ENCODE measurements at places on chromosomes 12 and 14.

DNA sequence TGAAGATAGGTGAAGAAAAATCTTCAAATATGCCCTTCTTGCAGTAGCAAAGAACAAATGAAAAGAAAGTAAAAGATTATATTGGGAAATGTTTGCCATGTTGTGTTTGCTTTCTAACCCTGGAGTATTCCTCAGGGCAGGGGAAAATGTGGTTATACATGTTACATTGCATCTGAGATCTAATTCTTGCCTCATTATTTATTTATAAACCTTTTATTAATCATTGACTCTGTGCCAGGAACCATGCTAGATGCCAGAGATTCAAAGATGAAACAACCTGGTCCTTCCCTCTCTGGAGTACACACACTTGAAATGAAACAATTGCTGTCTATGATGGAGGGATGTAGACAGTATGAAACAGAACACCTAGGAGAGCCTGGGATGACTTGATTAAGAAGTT, 128.1 kb upstream of the HMGA2 start:
- no peak for DNase-seq

- no peak for DNase-seq
Observed at GRCh38 chr12:4685317-4685716, 34.9 kb upstream of the GALNT8 start.

- no peak for DNase-seq
Observed at GRCh38 chr12:77940011-77940423, 109.3 kb downstream of the NAV3 start.

- DNase-seq = no peak
Observed at GRCh38 chr12:116087399-116087798, 190.1 kb downstream of the MED13L start.

GRCh38 chr12:11769723-11770514, 120.4 kb downstream of the ETV6 start:
- no peak for DNase-seq

GRCh38 chr12:1839464-1839863, 19.1 kb downstream of the LRTM2 start:
- no peak for DNase-seq

DNA sequence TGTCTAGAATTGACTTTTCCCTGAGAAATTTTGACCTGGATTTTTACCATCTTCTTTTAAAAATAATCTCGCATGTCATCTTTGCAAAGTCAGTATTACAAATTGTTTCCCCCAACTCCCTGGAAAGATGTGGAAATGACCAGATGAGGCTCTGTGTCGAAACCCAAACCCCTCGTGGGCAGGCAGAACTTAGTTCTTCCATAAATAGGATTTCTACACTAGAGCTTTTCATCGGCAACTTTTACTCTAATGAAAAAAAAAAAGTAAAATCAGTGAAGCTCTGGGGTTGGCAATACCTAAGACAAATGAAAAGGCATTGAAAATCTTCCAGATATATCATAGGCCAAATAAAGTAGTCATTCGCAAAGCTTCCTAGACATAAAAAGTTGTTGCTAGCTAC, 17.0 kb downstream of the SSPN start:
- DNase-seq = no peak

DNA sequence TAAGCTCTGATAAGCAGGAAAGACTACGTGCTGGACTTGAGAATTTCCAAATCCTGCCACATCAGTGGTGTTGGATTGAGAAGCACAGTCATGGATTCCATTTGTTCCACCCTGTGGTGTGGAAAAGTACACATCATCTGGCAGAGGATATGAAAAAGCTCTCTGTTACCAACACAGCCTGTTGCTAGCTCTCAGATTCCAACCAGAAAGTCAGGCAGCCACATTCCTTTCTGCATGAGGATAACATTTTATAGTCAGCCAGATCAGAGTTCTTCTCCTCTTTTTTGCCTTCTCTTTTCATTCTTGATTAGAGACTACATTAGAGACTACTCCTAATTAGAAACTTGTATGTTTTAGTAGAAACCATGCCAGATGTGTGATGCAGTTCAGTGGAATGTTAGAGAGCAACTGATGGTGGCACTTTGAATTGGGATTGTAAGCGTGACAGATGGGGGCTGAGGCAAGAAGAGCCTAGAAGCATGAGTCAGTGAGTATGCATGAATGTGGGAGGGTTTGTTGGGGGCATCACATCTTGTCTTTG, 61.2 kb upstream of the STXBP6 start:
- no peak for DNase-seq

- no peak for DNase-seq
Observed at GRCh38 chr12:1470051-1470450, 124.3 kb downstream of the FBXL14 start.

DNA sequence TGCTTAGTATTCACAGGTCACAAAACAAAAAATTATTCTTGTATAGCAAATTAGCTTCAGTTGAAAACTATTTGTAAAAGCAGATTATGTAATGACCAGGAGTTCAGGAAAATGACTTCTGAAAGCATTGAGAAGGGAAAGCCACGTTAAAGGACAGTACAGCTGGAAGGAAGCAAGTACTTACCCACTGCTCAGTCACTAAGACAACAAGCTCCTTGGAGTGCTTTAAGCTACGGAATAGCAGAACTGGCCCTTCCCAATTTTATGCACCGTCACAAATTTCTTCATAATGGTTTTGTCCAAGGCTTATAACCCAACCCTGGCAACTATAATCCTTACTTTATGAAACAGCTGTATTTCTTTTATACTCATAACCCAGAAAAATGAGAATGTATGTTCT, 13.0 kb upstream of the SNAPC1 start:
- no peak for DNase-seq

DNA sequence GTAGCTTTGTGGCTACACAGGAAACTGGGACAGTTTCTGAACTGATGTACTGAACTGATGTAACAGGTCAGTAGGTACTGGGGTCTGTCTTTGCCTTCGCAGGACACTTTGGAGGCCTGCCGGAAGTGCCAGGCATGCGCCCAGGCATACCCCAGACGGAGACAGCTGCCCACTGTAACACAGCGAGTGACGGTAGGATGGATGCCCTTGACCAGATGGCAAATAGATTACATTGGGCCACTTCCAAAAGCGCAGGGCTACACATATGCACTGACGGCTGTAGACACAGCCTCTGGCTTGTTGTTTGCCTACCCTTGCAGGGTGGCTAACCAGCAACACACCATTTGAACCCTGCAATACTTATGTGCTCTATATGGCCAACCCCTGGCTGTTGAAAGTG, 94.1 kb upstream of the TMPO start:
- no peak for DNase-seq

- no peak for DNase-seq
Observed at GRCh38 chr14:61470961-61471293, 149.5 kb downstream of the PRKCH start.

- DNase-seq = peak; percentile 97
Observed at GRCh38 chr12:121399391-121400331, at the start of gene RNF34. Gene RNF34, plus strand, starts transcription at chr12:121400118. Its CDS starts 95 bp downstream, at chr12:121400213.

- DNase-seq = no peak
Observed at GRCh38 chr12:66072135-66072534, 58.4 kb downstream of the LLPH start.

DNA sequence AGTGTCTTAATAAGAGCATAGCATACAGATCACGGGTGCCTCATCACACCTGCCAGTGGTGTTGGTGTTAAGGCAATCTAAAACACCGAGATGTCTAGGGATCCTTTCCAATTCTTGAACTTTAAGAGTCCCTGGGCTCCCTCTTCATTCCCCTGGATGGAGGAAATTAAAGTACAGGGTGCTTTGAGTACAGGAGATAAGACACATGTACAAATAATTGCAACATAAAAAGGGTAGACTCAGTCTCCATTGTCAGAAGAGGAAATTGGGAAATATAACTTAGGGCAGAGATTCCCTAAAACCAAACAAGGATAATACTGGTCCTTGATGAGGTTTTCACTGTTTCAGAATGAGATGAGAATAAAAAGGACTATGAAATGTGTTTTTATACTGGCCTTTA, 34.9 kb downstream of the SCFD1 start:
- DNase-seq = no peak

DNA sequence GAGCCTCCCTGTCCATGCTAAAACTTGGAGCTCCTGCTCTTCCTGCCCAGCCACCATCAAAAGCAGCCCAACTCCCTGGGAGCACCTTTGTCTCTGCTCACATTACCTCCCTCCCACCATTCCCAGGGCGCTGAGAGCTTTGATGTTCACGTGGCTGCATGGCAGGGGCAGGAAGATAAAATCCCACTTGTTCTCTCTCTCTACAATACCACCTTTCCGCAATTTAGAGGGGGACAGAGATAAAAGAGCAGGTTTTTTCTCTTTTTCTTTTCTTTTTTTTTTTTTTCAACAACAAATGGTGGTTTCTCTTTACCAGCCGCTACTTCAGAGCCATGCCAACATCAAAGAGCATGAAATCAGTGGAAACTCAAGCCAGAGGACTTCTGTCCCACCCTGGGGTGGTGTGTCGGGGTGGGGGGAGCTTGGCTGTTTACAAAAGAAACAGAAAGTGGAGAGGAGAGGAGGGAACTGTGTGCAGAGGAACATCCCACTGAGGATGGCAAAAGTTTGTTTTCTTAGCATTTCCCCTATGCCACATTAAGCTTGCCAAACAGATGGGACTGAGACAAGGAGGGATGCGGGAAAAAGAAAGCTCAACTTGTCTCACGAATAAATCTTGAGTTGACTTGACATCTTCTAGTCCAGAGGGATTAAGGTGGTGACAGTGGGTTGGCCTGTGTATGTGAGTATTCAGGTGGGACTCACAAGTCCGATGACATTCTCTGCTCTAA, 103.7 kb upstream of the NUDT4 start:
- DNase-seq = no peak

DNA sequence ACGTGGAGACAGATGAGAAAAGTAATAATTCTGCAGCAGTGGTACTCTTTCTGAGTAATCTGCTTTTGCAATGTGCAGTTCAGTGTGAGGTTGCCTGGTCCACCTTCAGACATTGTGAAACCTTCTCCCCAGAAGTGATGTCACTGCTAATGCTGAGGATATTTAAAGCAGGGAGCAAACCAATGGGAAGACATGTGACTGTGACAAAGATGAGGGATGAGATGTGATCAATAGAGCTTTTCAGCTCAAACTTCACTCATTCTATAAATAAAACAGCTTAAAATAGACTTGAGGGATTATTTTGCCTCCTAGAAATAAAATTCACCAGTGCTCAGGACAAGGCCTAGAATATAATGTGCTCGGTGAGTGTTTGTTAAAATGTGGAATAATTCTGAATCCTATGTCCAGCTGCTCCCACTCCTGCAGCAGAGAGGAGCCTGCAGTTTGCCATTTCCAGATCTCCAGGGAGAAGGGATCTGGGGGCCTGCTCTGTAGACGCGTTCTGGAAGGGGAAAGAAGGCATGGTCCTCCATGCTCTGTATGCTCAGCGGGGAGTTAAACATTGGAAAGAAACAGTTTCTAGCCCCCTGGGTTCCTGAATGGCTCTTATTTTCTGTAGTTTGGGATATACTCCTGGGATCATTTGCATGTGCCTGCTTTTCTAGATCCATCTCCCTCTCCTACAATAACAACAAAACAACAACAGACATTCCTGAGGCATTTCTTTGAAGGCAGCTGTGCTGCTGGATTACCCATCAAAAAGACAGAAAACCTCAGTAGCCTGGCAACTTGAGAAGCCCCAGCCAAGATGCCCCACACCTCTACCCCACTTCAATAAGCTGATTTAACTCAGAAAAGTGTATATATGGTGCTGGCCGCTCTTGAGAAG, 8.9 kb downstream of the SLC7A8 start:
- no peak for DNase-seq

DNA sequence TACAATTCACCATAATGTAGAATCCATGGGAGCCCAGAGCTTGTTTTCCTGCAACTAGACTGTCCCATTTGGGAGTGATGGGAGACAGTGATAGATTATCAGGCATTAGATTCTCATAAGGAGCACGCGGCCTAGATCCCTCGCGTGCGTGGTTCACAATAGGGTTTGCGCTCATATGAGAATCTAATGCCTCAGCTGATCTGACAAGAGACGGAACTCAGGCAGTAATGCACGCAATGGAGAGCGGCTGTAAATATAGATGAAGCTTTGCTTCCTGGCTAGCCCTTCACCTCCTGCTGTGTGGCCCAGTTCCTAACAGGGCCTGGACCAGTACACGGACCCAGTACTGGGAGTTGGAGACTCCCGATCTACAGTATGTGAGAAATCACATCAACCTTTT, 126.7 kb downstream of the FBXL14 start:
- no peak for DNase-seq

- no peak for DNase-seq
Observed at GRCh38 chr14:73997944-73998447, 21.1 kb downstream of the ENTPD5 start.

DNA sequence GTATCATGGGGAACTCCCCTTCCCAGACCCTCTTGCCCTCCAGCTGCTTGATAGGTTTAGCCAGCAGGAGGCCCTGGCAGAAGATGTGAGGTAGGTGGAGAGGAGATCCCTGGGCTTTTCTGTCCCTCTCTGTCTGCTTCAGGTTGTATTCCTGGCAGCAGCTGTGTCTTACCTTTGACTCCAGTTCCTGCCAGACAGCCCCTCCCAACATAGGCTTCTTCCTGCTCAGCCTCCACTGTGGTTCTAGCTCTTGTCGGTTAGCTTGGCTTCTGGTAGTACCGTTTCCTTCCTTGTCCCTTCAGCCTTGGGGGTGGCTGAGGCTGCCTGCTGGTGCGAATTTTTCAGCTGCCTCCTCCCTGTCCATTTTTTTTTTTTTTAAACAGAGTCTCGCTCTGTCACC, 215.7 kb upstream of the CRY1 start:
- DNase-seq = no peak

DNA sequence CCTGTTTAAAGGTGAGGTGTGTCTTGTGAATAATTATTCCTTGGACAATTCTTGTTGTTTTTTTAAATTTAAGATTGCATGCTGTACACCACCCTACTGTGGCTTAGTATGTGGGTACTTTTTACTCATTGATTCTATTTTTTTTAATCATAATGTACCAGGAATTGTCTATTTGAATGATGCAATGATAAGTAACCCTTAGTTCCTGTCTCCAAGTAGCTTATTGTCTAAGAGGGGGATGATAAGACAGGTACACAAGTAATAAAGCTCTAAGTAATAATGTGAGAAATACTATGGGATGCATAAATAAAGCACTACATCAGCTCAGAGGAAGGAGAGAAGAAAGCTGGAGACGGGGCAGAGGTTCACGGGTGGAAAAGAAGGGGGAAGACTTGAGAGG, 90.9 kb downstream of the MYRFL start:
- no peak for DNase-seq

- DNase-seq = no peak
Observed at GRCh38 chr12:53224061-53224896, 7.7 kb downstream of the RARG start.

- DNase-seq = no peak
Observed at GRCh38 chr14:61940666-61941420, 178.6 kb downstream of the SNAPC1 start.

DNA sequence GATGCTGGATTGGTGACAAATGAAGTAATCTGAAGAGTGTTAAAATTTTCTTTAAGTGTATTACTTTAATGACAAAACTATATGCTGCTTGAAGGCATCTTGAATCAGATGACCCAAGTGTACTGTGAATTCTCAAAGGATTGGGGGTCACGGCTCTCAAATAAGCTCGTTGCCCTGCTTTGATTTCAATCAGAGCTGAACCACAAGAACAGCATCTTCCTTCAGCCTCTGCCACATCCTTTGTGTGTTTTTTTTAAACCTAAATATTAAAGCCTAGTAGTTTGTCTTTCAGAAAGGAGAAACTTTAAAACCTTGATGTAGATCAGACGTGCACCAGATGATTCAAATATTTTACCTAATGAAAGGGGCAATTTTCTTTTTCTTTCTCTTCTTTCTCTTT, 11.7 kb downstream of the ELK3 start:
- DNase-seq = no peak
